Amniotic epithelial cell (primary cell): ENCODE measurements at places on chromosomes 1 and 21.

DNA sequence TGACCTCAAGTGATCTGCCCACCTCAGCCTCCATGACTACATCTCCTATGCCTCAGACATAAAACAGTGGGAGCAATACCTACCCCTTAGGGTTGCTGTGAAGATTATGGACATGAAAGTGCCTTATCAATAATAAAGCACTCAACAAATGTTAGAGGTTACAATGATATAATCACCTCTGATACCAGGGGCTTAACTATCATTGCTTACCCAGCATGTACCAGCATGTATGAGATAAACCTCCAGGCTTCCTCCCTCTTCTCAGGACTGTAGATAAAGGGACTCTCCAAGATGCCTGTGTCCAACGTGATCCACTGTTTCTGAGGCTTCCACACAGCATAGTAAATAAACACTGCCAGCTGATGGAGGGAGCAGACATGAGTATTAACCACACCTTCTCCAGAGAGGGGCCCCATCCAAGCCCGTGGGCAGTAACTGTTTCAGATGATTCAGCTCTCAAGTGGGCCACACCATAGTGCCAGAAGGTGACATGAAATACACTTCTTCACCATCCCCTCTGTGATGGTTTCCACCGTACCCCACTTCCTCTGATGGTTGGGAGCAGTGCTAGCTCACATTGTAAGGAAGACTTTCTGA, 26.2 kb downstream of the RHBDL2 start:
- peak; percentile 26 for DNase-seq

DNA sequence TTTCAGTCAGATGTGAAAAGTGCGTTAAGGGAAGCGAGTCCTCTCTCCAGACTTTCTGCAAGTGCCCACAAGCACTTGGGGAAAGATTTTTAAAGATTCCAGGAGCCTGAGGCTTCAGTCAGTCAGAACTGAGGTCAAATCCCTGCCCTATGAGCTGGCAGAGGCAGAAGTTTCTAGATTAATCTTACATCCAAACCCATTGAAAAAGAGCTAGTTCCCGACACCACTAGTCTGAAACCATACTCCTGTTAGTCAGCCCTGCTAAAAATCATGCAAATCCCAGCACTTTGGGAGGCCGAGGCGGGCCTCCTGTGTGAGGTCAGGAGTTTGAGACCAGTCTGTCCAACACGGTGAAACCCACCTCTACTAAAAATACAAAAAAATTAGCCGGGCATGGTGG, 21.0 kb downstream of the RSPH1 start:
- peak; percentile 2 for DNase-seq

DNA sequence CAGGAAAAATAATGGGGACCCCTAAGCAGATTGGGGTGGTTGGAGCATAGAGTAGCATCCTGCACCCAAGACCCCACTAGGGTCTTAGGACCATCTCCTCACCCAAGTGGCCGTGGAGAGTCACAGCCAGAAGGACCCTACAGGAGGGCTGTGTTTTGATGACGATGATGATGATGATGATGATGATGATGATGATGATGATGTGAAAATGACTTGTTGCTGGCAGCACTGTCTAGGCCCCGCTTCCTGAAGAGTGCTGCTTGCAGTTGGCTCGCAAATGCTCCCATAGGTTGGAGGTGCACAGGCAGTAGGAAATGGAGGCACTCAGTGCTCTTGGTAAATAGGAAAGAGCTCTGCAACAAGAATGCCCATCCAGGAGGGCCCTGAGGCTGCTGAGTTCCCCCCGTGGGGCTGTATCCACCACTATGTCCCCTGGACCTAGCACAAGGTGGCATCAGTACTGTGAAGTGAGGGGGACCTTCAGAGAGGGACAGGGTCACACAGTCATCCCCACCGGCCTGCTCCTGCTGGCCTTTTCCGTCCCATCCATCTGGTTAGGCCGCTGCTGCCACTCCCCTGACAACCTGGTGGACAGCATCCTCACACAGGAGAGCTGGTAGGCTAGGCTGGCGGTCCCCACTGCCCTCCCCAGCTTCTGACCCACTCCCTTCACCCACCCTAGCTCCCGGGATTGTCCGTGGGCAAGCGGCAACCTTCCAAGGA, 139.6 kb downstream of the FOXD2 start:
- DNase-seq: no peak

- no peak for DNase-seq
These were observed 20.6 kb downstream of the SLC2A1 start for GRCh38 chr1:42937836-42938644.

DNA sequence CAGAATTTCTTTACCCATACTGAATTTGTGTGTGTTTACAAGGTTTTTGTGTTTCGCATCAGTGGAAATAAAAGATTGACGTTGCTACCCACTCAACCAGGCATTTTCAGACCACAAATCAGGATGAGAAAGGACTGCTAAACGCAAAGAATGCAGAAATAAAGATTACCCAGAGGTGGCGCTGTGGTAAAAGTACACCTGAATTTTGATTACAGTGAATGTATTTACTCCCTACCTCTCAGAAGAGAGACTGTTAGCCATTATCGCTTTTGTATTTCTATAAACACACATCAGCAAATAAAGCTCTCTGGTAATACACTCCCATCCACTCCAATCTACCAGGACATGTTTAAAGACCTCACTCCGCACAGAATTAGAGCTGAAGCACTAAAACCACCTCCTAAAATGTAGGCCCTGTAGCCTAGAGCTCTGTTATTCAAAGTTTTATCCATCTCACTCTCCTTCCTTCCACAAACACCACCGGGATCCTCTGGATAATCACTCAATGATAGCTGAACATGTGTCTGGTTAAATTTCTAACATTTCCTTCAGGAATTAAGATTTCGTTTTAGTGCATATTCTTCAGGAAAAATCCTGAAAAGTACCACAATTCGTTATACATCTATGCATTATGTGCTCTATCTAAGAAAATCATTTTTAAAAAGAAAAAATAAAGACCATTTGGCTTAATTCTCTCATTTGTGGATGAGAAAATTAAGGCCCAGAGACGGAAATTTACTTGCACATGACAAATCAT, 2.5 kb upstream of the LMO4 start:
- DNase-seq: peak; percentile 49

- peak; percentile 44 for DNase-seq
These were observed 159.3 kb downstream of the TTLL7 start for GRCh38 chr1:83839566-83840173.

DNA sequence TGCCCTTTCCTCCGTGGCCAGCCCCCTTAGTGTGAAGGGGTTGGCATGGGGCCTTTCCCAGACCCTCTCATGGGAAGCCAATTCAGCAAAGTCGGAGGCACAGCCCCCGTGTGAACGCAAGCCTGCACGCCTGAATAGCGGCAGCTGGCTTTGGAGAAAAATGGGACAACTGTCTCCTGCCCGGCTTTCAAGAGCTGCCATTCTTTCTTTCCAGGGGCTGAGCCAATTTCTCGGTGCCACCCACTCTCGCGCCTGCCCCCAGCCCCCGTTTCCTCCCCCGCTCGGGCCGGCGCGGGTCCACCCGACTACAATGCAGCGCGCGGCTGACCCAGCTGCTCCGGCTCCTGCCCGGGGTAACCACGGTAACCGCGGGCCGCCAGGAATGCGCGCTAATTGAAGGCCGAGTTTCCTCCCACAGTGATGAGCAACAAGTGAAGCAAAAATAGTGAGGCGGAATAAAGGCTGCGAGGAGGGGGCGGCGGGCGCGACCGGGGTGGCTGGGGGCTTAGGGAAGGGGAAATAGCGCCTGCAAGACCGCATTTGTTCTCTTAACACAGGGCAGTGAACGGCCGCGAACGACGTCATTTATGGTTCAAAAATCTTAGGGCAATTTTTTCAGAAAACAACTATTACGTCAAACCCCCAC, 27.8 kb downstream of the ILDR2 start:
- peak; percentile 82 for DNase-seq

GRCh38 chr1:7289694-7290093, 481.4 kb upstream of the VAMP3 start:
- DNase-seq: no peak

- peak; percentile 75 for DNase-seq
These were observed 115.6 kb downstream of the XCL2 start for GRCh38 chr1:168428063-168428731.

- DNase-seq: no peak
These were observed 457 bp downstream of the SRM start for GRCh38 chr1:11059155-11059967.

DNA sequence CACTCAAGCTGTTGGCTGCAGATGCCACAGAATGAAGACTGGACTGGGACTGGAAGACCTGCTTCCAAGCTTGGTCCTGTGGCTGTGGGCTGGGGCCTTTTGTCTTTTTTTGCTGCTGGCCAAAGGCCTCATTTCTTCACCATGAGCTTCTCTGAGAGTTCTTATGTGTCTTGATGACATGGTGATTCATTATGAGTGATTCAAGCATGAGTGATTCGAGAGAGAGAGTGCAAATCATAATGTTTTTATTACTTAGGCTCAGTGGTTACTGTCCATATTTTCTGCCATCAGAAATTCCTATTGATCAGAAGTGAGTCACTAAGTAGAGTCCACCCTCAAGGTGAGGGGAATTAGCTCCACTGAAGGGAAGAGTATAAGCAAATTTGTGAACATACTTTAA, 94.0 kb downstream of the PCP4 start:
- no peak for DNase-seq

DNA sequence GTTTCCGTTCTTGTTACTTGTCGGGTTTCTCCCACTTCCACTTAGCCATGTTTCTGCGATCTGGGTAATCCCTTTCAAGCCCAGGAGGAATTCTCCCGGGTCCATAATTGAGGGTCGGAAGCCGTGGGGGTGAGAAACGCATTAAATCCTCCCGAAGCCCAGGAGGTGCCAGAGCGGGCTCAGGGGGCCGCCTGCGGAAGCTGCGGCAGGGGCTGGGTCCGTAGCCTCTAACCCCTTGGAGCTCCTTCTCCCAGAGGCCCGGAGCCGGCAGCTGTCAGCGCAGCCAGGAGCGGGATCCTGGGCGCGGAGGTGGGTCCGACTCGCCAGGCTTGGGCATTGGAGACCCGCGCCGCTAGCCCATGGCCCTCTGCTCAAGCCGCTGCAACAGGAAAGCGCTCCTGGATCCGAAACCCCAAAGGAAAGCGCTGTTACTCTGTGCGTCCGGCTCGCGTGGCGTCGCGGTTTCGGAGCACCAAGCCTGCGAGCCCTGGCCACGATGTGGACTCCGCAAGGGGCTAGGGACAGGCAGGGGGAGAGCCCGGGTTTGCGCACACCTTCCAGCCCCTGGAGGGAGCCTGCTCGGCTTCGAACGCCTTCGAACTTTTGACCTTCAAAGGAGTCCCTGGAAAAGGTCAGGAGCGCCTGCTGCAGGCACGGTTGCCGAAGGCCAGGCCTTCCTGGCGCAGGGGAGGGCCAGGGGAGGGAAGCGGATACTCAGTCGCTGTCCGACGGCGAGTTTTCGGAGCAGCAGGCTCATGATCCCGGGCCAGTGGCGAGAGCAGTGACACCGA, 1.7 kb upstream of the SIM2 start:
- DNase-seq: no peak

DNA sequence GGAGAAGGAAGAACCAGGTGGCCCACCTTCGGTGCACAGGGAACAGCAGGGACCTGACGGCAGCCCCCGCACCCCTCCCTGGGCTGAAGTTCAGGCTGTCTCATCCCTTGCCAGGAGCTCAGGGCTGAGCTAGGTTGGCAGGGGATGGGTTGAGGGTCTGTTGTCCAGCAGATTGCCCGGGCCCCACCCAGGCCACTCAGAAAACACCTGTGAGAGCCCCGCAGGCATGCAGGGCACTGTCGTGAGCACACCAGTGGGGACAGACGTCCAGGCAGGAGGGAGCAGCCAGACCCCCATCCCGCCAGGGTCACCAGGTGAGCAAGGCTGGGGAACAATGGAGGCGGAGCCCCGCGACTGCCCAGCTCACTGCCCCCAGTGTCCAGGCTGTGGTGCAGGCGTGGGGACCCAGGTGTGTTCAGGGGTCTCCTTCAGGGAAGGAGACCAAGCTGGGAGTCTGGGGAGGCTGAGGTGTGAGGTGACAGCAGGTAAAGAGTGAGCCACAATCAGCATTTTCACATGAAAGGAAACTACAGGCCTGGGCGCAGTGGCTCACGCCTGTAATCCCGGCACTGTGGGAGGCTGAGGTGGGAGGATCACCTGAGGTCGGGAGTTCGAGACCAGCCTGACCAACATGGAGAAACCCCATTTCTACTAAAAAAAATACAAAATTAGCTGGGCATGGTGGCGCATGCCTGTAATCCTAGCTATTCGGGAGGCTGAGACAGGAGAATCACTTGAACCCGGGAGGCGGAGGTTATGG, 9.4 kb upstream of the SAMD11 start:
- no peak for DNase-seq

GRCh38 chr1:83497563-83497962, 501.4 kb downstream of the TTLL7 start:
- DNase-seq: no peak

- peak; percentile 42 for DNase-seq
These were observed 30.0 kb downstream of the ZMYM4 start for GRCh38 chr1:35298464-35298863.

DNA sequence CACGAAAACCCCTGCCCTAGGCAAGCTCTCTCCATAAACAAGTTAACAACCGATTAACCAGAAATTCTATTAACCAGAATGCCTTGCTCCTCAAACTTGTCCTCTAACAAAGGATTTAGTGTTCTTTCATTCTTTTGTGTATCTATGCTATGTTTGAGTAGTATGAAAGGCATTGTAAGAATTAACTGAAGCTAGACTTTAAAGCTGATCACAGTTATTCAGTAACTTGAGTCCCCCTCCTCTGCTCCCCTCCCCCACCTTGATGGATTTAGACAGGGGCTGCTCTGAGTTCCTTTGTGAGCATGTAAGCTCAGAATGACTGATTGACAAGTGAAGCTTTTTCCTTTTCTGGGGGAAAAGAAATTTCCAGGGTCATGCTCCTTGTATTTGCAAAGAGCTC, 257.6 kb downstream of the TTLL7 start:
- no peak for DNase-seq

GRCh38 chr1:67336783-67337182, 29.1 kb downstream of the IL12RB2 start:
- DNase-seq: peak; percentile 14

- DNase-seq: no peak
These were observed 1.5 kb downstream of the LHX8 start for GRCh38 chr1:75135573-75136194.

- no peak for DNase-seq
These were observed 59.0 kb upstream of the EDEM3 start for GRCh38 chr1:184813528-184814089.

DNA sequence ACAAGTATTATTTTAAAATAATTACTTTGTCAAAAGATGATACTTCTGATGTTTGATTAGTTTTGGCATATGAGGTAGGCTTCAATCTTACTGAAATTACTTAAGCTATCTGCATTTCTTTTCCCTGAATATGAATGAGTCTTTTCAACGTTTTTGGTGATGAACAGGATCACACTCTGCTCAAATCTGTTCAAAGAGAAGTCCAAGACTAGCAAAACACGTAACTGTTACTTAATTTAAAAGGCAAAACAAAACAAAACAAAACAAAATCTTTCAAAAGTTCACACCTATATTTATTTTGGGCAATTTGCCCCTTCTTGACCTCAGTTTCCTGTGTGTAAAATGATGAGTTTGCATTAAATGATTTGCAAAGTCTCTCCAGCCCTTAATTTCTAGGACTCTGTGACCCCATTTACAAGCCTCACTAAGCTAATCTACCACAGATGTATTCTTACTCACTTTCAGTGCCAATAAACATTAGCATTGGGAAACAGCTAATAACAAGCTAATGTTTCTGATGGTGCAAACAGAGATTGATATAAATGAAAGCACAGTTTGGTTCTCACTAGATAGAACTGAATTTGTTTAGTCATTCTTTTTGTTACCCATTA, 865.4 kb downstream of the LTN1 start:
- no peak for DNase-seq

- DNase-seq: peak; percentile 10
These were observed 8.6 kb upstream of the MT1HL1 start for GRCh38 chr1:237012788-237013383.
